ENCODE measurements at places on chromosomes 2 and 18.

DNA sequence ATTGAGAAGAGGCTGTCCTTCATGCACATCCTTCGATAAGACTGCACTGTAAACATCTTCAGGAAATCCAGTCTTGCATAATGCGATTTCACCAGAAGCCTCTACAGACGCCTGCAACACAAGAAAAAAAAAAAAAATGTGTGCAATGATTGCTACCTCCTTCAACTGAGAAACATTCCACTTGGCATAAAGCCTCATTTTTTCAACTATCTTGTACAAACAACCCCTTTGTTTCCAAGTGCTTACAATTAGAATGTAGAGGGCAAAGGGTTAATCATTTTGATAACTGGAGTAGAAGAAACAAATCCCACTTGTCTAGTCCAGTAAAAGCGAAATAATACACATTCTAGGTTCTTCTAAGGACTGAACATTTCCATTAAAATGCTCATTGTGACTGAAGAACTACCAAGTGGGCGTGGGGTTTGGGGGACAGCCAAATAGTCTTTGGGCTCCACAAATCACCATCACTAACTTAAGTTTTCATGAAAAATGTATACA lies 29.2 kb downstream of the CDH2 start:
- peak overlapping the region; percentile 37 for H3K4me3 ChIP-seq
- no peak for DNase-seq
- peaks cover 74% of the 10 kb centered on the region for H3K36me3 ChIP-seq

DNA sequence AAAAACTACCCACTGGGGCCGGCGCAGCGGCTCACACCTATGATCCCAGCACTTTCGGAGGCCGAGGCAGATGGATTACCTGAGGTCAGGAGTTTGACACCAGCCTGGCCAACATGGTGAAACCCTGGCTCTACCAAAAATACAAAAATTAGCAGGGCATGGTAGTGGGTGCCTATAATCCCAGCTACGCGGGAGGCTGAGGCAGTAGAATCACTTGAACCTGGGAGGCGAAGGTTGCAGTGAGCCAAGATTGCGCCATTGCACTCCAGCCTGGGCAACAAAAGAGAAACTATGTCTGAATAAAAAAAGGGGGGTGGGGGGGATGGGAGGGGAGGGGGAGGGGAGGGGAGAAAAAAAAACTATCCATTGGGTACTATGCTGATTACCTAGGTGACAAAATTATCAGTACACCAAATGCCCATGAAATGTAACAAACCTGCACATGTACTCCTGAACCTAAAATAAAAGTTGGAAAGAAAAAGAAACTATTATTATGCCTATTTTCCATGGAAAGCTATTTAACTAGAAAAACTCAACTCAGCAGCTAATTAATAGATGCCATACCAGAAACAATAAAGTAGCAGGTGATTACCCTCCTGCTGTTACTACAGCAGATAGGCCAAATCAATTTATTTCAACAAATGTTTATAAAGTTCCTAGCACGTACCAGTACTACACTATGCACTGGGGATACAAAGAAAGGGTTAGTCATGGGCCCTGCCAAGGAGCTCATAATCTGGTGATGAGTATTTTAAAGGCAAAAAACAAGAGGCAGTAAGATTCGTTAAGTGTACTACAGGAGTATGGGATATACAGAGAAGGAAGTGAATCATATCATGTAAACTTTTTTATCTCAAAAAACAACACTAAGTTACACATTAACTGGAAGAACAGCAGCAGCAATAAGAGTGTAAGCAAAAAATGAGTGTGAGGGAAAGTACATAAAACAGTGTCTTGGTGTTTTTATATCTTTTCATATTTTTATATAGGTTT lies 112.8 kb upstream of the SLC39A10 start:
- no peak overlapping the region for H3K4me3 ChIP-seq
- DNase-seq, result no peak
- H3K27ac ChIP-seq, result no peak overlapping the region

- no peaks in the 10 kb centered on the region for H3K36me3 ChIP-seq
- DNase-seq, result no peak
- H3K4me3 ChIP-seq, result no peak overlapping the region
- H3K27ac ChIP-seq, result no peak overlapping the region
- H3K27me3 ChIP-seq, result no peaks in the 10 kb centered on the region
These were observed 306.9 kb downstream of the GULP1 start for GRCh38 chr2:188598551-188598950.

DNA sequence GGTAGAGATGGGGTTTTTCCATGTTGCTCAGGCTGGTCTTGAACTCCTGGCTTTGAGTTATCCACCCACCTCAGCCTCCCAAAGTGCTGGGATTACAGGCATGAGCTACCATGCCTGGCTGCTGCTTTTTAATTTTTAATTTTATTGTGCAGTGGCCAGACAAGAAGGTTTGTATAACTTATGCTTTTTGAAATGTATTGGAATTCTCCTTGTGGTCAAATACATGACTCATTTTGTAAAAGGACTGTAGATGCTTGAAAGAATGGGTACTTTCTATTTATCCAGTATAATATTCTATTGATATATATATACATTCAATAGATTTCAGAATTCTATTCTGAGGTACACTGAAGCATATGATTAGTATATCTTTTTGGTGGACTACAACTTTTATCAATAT lies 82.6 kb upstream of the ST3GAL5 start:
- no peak overlapping the region for H3K4me3 ChIP-seq
- no peaks in the 10 kb centered on the region for H3K27me3 ChIP-seq
- no peaks in the 10 kb centered on the region for H3K36me3 ChIP-seq
- no peak overlapping the region for H3K27ac ChIP-seq
- no peak for DNase-seq

DNA sequence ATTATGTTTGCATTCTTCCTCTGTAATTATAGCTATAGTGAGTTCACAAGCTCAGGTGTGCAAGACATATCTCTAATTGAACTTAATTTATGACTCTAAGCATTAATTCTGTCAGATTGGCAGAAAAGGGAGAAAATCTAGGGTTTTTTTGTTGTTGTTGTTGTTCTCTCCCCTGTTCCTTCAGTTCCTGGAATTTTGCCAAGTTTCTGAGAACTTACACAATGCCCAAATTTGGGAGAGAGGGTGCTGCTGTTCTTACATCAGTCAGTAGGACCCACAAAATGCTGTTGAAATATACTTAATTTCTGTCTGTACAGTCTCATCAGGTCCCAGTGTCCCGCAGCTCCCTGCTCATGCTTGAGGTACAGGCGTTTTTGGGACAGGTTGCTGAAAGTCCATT lies 221.8 kb upstream of the RBMS1 start:
- H3K4me1 ChIP-seq, result peaks cover 8% of the 10 kb centered on the region
- no peaks in the 10 kb centered on the region for H3K27me3 ChIP-seq
- H3K27ac ChIP-seq, result no peak overlapping the region
- no peak for DNase-seq

- no peak overlapping the region for H3K27ac ChIP-seq
- no peaks in the 10 kb centered on the region for H3K27me3 ChIP-seq
- H3K4me3 ChIP-seq, result no peak overlapping the region
- H3K36me3 ChIP-seq, result no peaks in the 10 kb centered on the region
- peaks cover 7% of the 10 kb centered on the region for H3K4me1 ChIP-seq
These were observed 1367.2 kb upstream of the CELF4 start for GRCh38 chr18:38932752-38933151.

- H3K4me1 ChIP-seq, result peaks cover 2% of the 10 kb centered on the region
- no peak overlapping the region for H3K4me3 ChIP-seq
- peaks cover 23% of the 10 kb centered on the region for H3K36me3 ChIP-seq
- DNase-seq, result no peak
- H3K27me3 ChIP-seq, result no peaks in the 10 kb centered on the region
- no peak overlapping the region for H3K27ac ChIP-seq
These were observed 251.8 kb downstream of the AGAP1 start for GRCh38 chr2:235745597-235745996.

DNA sequence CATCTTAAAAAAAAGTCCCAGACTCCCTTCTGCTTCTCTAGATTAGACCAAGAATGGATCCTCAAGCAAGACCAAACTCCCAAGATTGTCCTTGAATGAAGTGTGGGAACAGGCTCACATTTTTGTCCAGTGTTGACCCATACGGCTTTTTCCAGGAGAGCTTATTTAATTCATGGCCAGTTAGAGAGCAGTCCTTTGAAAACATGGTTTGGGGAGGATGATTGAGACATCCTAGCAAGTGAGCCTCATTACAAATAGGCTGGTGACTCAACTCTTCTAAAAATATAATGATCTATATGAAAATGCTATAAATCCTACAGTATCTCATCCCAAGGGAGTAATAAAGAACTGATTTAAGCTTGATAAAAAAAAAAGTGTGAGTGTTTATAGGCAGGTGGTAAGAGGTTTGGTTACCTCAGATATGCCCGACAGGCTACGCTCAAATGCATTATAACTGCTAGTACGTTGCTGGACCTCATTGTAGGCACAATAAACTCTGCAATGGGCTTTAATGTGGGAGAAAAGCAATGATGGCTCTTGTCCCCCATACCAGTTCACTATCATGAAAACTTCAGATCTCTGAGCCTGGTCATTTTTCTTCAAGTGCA lies 17.0 kb downstream of the ANKRD29 start:
- no peak for DNase-seq
- peaks cover 3% of the 10 kb centered on the region for H3K4me1 ChIP-seq
- H3K27ac ChIP-seq, result no peak overlapping the region
- no peaks in the 10 kb centered on the region for H3K27me3 ChIP-seq
- H3K36me3 ChIP-seq, result no peaks in the 10 kb centered on the region
- H3K4me3 ChIP-seq, result no peak overlapping the region

DNA sequence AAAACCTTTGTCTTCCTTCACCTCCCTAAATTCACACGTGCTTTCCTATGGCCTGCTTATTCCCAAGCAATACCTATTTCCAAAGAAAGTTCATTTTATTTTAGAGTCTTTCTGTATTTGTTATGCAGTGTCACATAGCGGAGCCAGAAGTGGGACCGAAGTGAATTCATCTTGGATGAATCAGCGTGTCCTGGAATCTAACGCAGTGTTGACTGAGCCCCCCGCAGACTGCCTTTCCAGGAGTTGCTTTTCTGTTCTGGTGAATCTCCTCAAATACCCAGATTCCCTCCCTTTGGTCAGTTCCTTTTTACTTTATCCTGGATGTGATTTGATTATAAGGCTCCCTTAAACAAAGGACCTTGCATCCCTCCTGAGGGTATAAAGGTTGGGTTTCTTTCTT lies 10.8 kb downstream of the ALPP start:
- DNase-seq, result no peak
- H3K4me3 ChIP-seq, result no peak overlapping the region
- no peaks in the 10 kb centered on the region for H3K36me3 ChIP-seq
- peaks cover 75% of the 10 kb centered on the region for H3K27me3 ChIP-seq
- H3K27ac ChIP-seq, result no peak overlapping the region

GRCh38 chr2:8841932-8842331 lies 4.5 kb upstream of the KIDINS220 start:
- H3K4me1 ChIP-seq, result peaks cover 6% of the 10 kb centered on the region
- no peaks in the 10 kb centered on the region for H3K36me3 ChIP-seq
- no peaks in the 10 kb centered on the region for H3K27me3 ChIP-seq
- no peak overlapping the region for H3K27ac ChIP-seq
- DNase-seq, result peak; percentile 56
- H3K4me3 ChIP-seq, result no peak overlapping the region

DNA sequence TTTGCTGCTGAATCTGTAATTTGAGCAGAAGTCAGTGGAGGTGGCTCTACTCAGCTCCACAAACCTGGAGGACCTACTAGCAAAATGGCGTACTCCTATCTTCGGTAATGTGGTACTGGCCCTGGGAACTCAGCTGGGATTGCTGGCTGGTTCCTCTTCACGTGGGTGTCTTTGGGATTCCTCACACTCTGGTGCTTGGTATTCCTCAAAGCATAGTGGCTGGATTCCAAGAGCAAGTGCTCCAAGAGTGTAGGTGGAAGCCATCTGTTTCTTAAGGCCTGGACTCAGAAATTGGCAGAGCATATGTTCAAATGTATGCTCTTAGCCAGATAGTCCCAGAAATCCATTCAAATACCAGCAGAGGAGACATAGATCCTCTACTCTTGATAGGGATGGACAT lies 281.9 kb upstream of the CDH7 start:
- no peaks in the 10 kb centered on the region for H3K36me3 ChIP-seq
- no peaks in the 10 kb centered on the region for H3K27me3 ChIP-seq
- H3K4me1 ChIP-seq, result no peaks in the 10 kb centered on the region
- no peak for DNase-seq
- H3K27ac ChIP-seq, result no peak overlapping the region
- H3K4me3 ChIP-seq, result no peak overlapping the region

GRCh38 chr2:71700658-71701397 lies 247.5 kb downstream of the DYSF start:
- H3K4me1 ChIP-seq, result no peaks in the 10 kb centered on the region
- H3K36me3 ChIP-seq, result no peaks in the 10 kb centered on the region
- H3K4me3 ChIP-seq, result no peak overlapping the region
- H3K27ac ChIP-seq, result peak overlapping the region; percentile 89

GRCh38 chr2:96952976-96953610 lies 33.3 kb downstream of the FAM178B start:
- no peak overlapping the region for H3K4me3 ChIP-seq
- peaks cover 8% of the 10 kb centered on the region for H3K4me1 ChIP-seq
- no peaks in the 10 kb centered on the region for H3K36me3 ChIP-seq
- no peaks in the 10 kb centered on the region for H3K27me3 ChIP-seq
- peak overlapping the region; percentile 44 for H3K27ac ChIP-seq
